ENCODE measurements at places on chromosomes 11 and 22. TPM values are rescaled to one million over a fixed set of nuclear protein-coding genes. Genes with fewer than 3 reads are reported as not detected.

Gene GGT5
- 58.2 TPM for total RNA-seq

DNA sequence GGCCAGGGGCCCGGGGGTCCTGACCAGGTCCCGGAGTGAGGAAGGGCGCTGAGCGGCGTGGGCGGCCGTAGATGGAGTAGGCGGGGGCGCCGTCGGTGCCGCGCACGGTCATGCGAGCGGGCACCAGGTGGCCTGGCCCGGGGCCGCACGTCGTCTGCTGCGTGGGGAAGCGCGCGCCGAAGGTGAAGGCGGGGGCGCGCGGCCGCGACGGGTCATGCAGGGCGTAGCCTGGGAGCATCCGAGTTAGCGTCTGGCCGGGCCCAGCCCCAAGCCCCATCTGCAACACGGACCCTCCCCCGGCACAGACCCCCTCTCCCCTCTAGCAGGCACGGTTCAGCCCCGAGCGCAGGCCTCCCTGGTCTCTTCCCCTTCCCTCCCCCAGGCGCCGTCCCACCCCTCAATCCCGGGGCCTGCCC, 1.7 kb upstream of the TYMP start:
- DNase-seq: no peak

Gene MPPED2
- 77.2 TPM for total RNA-seq

- DNase-seq: peak; percentile 94
These were observed 32.1 kb downstream of the UQCR10 start for GRCh38 chr22:29799217-29799680.

Gene CRYAB
- 106 TPM for total RNA-seq

- DNase-seq: no peak
These were observed 114.0 kb downstream of the ABTB2 start for GRCh38 chr11:34243600-34244464.

DNA sequence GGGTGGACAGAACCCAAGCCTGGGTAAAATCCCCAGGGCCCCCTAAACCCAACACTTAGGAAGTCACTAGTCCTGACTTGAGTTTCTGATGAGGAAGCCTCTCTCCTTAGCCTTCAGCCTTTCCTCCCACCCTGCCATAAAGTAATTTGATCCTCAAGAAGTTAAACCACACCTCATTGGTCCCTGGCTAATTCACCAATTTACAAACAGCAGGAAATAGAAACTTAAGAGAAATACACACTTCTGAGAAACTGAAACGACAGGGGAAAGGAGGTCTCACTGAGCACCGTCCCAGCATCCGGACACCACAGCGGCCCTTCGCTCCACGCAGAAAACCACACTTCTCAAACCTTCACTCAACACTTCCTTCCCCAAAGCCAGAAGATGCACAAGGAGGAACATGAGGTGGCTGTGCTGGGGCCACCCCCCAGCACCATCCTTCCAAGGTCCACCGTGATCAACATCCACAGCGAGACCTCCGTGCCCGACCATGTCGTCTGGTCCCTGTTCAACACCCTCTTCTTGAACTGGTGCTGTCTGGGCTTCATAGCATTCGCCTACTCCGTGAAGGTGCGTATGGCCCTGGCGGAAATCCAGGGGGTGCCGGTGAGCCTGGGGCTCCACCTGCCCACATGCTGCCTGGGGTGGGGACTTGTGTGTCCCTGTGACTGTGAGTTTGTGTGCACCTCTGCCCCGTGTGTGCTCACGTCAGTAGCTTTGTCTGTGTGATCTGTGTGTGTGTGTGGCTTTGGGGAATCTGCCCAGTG, at the start of gene IFITM1:
Gene IFITM1, plus strand, starts transcription at position 254 of the 767 bp plus-strand sequence. Its CDS starts 131 bp downstream, at position 385.
- DNase-seq: no peak

Gene TTC17
- total RNA-seq: 148 TPM

Gene TPH1
- 1.7 TPM for total RNA-seq

GRCh38 chr11:22115470-22116029, 77.3 kb upstream of the ANO5 start:
- no peak for DNase-seq

DNA sequence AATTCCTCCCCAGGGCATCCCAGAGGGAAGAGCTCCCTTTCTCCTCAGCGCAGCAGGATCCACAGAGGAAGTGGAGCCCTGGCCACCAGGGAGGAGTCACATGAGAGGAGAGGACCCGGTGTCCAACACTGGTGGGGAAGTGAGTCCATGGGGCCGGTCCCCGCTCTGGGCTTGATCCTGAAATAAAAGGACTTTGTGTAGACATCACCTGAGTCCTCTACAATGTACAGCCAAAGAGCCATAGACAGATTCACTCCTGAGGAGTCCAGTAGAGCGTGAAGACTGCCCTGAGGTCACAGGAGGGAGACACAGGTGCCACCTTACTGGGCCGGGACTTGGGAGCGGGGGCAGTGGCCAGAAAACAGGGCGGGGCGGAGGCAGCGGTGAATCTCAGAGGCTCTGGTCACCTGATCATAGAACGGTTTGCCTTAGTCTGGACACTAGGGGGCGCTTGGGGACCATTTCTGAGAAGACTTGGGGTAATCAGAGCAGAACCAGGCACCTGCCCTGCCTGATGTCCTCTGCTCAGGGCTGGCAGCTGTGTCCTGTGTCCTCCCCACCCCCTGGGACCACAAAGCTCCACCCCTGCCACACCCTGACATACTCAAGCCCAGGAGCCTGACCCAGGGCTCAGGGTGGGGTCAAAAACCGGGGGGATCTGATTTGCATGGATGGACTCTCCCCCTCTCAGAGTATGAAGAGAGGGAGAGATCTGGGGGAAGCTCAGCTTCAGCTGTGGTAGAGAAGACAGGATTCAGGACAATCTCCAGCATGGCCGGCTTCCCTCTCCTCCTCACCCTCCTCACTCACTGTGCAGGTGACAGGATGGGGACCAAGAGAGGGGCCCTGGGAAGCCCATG, 112.7 kb downstream of the VPREB1 start:
- DNase-seq: peak; percentile 79

- no peak for DNase-seq
These were observed 734 bp downstream of the ZP1 start for GRCh38 chr11:60867871-60868681.

Gene OR6T1
- total RNA-seq: not detected

Gene GUCY1A2
- 23.8 TPM for total RNA-seq

DNA sequence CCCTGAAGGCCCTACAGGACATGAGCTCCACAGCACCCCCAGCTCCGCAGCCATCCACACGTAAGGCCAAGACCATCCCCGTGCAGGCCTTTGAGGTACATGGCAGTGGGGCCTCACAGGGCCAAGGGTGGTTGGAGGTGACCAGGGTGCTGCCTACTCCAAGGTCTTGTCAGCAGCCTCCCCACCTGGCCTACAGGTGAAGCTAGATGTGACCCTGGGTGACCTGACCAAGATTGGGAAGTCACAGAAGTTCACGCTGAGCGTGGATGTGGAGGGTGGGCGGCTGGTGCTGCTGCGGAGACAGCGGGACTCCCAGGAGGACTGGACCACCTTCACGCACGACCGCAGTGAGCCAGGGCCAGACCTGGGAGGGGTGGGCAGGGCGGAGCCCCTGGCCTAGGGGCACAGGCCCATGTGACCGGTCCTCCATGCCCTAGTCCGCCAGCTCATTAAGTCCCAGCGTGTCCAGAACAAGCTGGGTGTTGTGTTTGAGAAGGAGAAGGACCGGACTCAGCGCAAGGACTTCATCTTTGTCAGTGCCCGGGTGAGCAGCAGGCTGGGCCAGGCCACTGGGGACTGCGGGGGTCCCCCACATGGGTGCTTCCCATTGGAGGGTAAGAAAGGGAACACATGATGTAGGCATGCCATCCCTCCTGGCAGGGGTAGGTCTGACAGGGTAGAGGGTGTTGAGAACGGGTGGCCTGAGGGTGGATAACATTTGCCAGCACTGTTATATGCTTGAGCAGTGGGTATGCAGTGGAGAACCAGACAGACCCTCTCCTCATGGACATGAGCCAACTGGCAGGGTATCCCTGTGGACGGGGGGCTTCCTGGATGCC, 5.6 kb downstream of the INPPL1 start:
- DNase-seq: peak; percentile 39

DNA sequence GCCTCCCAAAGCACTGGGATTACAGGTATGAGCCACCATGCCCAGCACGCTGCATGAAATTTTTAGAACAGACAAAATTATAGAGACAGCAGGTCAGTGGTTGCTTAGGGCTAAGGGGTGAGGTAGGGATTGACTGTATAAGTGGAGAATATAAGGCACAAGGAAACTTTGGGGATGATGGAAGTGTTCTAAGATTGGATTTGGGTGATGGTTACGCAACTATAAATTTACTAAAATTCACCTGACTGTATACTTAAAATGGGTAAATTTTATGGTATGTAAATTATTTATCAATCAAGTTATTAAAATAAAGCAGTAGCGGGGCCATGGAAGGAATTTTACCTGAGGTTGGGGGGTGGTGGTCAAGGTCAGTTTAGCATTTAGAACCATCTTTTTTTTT, 16.4 kb upstream of the POLD3 start:
- no peak for DNase-seq

Gene SCO2
- not detected for total RNA-seq

Gene CAPN5
- 143 TPM for total RNA-seq

Measured in ureter (tissue), 1 donor.